Progenitor cell of endocrine pancreas (in vitro differentiated cells): ENCODE measurements at places on chromosomes 4 and X. TPM values are rescaled to one million over a fixed set of nuclear protein-coding genes. Genes with fewer than 3 reads are reported as not detected.

The TSR2 gene
- 30.6 and 31.5 TPM in 2 replicates for total RNA-seq

The NEUROG2 gene
- total RNA-seq, result not detected in 2 replicates

The TEC gene
- 3.4 and 4.0 TPM in 2 replicates for total RNA-seq

The GLRA3 gene
- 0.07 and 0.10 TPM in 2 replicates for total RNA-seq

The TKTL2 gene
- not detected in 2 replicates for total RNA-seq

The SEPSECS gene
- 8.8 and 10.2 TPM in 2 replicates for total RNA-seq

DNA sequence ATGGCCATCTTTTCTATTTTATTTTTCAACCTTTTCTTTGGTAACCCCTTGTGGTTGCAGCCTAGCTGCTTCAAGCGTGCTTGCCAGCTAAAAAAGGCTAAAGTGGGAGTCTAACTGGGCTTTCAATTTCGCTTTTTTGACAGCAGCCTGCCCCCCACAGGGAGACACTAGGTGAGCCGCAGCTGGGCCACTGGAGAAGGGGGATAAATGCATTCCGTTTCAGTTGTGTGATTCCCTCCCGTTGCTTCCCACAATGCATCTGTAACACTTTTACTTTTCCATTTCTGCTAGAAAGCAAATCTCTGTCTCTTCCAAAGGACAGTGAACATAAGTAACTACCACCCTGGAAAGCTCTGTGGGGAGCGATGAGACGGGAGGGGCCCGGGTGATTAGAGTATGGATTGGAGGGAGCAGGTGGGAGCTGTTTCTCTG, 86.3 kb upstream of the RAPGEF2 start:
- H3K4me3 ChIP-seq, result no peak overlapping the region
- peaks cover 3% of the 10 kb centered on the region for H3K27me3 ChIP-seq
- H3K27ac ChIP-seq, result no peak overlapping the region

DNA sequence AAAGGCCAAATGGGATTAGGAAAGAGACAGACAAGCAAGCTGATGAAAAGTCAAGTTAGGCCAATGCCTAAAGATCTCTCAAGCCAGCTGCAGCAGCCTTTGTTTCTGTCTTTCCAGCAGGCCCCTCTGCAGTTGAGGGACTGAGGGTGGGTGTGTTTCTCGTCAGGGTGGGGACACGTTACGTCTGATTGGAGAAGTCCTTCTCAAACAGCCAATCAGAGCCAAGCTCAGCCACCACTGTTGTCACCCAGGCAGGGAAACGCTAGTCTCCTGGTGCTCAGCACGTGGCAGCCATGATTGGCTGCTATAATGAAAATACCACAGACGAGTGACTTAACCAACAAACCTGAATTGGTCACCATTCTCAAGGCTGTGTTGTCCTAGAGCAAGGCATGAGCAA, 177.1 kb upstream of the LCORL start:
- no peak overlapping the region for H3K4me3 ChIP-seq
- no peaks in the 10 kb centered on the region for H3K4me1 ChIP-seq
- no peaks in the 10 kb centered on the region for H3K27me3 ChIP-seq
- no peak for DNase-seq
- H3K36me3 ChIP-seq, result no peaks in the 10 kb centered on the region

- no peaks in the 10 kb centered on the region for H3K27me3 ChIP-seq
- no peak overlapping the region for H3K27ac ChIP-seq
- no peaks in the 10 kb centered on the region for H3K4me1 ChIP-seq
- DNase-seq, result no peak
- H3K4me3 ChIP-seq, result no peak overlapping the region
These were observed 259.8 kb downstream of the NR3C2 start for GRCh38 chr4:148182230-148182911.

DNA sequence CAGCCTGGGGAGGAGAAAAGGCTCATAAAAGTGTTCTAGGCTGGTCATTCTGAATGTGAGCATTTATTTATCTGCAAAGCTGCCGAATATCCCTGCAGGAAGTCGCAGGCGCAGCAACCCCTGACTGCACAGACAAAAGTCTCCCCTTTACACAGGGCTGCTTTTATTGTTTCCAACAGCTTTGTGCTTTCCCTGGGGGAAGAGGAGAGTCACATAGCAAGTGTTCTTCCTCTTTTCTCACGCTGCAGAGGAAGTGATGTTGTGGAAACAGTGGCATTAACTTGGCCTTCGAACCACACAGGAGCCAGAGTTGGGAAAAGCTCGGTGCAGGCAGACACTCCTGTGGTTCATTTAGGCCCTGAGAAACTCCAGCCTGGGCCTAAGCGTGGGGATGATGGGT, 81.5 kb upstream of the BCOR start:
- H3K36me3 ChIP-seq, result no peaks in the 10 kb centered on the region
- H3K27me3 ChIP-seq, result no peaks in the 10 kb centered on the region
- H3K27ac ChIP-seq, result no peak overlapping the region
- H3K4me1 ChIP-seq, result peaks cover 7% of the 10 kb centered on the region

GRCh38 chr4:68606240-68606639, 30.1 kb upstream of the UGT2B17 start:
- H3K27ac ChIP-seq, result no peak overlapping the region
- H3K36me3 ChIP-seq, result peaks cover 2% of the 10 kb centered on the region
- H3K4me3 ChIP-seq, result no peak overlapping the region
- H3K4me1 ChIP-seq, result peaks cover 3% of the 10 kb centered on the region

DNA sequence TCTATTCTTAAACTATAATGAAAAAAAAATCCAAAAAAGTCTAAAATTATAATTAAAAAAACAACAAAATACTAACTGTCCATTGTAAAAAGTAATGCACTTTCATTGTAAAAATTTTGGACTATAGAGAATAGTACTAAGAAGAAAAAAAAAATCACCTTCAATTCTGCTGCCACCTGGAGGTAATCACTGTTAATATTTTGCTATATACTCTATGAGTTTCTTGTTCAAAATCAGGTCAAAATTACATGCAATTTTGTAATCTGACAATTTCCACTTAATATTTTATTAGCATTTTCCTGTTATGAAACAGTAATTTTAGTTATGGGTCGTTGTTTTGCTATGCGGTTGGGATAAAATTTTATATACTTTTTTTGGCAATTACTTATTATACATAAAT, 62.0 kb downstream of the HTT start:
- no peak overlapping the region for H3K4me3 ChIP-seq
- H3K27me3 ChIP-seq, result no peaks in the 10 kb centered on the region
- no peak for DNase-seq
- peaks cover 28% of the 10 kb centered on the region for H3K36me3 ChIP-seq
- H3K27ac ChIP-seq, result no peak overlapping the region
- H3K4me1 ChIP-seq, result peaks cover 7% of the 10 kb centered on the region

- no peaks in the 10 kb centered on the region for H3K36me3 ChIP-seq
- no peaks in the 10 kb centered on the region for H3K27me3 ChIP-seq
- H3K4me1 ChIP-seq, result no peaks in the 10 kb centered on the region
- H3K27ac ChIP-seq, result no peak overlapping the region
- no peak for DNase-seq
These were observed 235.8 kb upstream of the AADAT start for GRCh38 chr4:170325599-170325998.

DNA sequence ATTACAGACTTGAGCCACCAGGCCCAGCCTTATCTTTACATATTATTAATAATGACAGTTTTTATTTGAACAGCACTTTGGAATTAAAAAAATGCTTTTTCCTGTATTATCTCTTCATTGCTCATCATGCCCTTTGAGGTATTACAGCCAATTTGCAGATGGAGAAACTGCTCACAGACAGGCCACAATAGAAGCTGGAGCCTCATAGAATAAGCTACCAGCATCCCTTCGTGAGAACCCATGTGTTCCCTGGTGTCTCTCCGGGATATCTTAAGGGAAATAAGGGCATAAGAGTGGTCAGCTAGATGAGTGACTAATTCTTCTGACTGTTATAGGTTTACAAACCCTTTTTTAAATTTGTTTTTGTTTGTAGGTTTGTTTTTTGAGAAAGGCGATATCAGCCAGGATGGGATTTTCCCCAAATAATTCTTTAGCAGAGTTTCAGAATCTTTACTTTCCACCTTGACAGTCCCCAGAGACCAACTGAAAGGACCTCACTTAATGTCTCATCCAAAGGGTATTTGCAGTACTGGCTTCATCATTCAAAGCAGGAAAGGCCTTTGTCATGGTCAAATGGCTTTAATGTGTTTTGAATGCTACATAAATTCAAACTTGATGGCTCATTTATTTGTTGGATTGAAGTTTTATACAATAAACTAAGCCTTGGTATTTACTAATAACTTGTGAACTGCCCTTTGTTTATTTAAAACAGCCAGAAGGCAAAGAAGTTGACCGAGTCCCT, 48.0 kb upstream of the SOD3 start:
- H3K36me3 ChIP-seq, result no peaks in the 10 kb centered on the region
- no peak overlapping the region for H3K27ac ChIP-seq
- peaks cover 4% of the 10 kb centered on the region for H3K27me3 ChIP-seq
- no peak for DNase-seq
- H3K4me1 ChIP-seq, result peaks cover 1% of the 10 kb centered on the region
